ENCODE measurements at places on chromosomes 3 and 15.
A peak's percentile ranks its signal among the peaks of the same experiment; 100 is the strongest.

GRCh38 chr15:32936283-32936918 is 218.6 kb downstream of the GREM1 start:
- no peak for DNase-seq

DNA sequence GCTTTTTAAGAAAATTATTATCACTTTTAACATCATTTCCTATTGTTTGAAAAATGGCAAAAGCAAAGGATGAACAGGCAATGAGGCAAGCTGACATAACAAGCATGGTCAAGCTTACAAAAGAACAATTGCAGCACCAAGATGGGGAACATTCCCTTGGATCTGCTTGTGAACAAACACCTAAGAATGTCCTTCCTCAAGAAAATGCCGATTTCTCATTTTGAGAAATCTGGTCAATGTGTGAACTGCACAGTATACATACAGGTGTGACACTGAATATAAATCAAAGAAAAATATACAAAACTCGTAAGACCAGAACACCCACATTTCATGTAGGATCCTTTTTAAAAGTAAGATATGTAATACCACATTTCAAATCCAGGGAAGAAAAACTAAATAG is 58.9 kb downstream of the LRRFIP2 start:
- DNase-seq: no peak

GRCh38 chr3:43126536-43126935 is 20.7 kb upstream of the POMGNT2 start:
- no peak for DNase-seq

GRCh38 chr3:89787485-89787884 is 680.1 kb downstream of the EPHA3 start:
- DNase-seq: no peak

DNA sequence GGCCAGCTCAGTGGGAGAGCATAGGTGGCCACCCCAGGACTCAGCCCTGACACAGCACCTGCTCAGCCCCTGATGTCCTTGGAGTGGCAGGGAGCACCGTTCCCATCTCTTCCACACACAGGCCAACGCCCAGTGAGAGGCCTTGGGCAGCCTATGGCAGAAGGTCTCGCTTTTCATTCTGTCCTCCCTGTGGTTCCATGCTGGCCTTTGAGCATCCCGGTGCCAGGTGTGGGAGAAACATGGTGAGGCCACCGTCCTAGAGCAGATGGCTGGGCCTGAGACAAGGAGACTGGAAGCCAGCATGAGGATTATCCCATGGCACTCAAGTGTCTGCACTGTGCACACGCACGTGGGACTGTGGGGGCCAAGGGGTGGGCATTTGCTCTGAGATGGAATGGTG is 25.1 kb downstream of the ADCY5 start:
- DNase-seq: no peak

DNA sequence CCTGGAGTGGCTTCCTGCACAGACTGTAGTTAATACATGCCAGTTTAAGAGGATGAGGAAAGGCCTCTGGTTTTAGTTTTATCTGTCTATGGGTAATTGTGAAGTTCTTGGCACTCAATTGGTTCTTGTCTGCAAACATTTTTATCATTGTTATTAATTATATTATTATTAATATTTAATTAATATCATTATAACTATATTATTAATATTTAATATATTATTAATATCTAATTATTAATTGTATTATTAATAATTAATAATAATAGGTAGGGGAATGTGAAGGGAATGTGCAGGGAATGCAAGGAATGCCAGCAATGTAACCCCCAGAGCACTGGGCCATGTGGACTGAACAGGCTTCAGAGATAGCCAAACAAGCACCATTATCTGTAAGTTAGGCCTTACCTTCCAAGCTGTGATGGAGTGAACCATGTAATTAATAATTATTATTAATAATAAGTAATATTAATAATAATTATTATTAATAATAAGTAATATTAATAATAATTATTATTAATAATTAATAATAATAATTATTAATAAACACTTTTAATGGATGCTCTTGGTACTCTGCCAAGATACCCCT is 79.8 kb upstream of the NMNAT3 start:
- DNase-seq: no peak

DNA sequence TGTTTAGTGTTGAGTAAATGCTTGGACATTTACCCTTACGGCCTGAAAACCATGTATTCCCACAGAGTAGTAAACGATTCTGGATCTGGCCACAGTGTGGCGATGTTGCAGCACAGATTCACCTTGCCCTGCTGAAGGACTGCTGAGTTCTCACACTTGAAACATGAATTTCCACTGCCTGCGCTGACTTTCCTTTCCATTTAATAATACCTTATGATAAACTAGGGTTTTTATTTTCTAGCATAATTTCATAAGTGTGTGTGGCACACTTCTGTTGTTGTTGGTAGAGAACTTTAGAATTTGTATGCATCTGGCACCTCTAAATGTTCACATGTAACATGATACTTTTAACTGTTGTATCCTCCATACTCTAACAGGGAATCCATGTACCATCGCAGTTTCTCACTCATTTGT is 53.9 kb downstream of the C3orf38 start:
- peak; percentile 19 for DNase-seq

DNA sequence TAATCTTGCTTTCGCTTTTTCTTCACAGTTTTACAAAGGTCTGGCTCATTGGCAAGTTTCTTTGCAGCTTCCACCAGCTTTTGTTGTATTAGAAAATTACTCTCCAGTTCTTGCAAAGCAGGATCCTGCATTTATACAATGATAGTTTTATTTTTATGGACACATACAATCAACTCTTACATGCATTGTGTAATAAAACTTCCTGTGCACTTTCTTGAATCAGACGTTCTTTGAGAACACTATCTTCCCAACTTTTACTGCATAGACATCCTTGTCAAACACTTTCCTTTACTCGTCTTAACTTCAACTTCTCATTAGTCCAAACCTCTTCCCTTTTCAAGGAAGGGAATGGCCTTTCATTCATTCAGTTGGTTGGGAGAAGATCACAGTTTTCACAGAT is 71.4 kb upstream of the LMOD3 start:
- DNase-seq: no peak

DNA sequence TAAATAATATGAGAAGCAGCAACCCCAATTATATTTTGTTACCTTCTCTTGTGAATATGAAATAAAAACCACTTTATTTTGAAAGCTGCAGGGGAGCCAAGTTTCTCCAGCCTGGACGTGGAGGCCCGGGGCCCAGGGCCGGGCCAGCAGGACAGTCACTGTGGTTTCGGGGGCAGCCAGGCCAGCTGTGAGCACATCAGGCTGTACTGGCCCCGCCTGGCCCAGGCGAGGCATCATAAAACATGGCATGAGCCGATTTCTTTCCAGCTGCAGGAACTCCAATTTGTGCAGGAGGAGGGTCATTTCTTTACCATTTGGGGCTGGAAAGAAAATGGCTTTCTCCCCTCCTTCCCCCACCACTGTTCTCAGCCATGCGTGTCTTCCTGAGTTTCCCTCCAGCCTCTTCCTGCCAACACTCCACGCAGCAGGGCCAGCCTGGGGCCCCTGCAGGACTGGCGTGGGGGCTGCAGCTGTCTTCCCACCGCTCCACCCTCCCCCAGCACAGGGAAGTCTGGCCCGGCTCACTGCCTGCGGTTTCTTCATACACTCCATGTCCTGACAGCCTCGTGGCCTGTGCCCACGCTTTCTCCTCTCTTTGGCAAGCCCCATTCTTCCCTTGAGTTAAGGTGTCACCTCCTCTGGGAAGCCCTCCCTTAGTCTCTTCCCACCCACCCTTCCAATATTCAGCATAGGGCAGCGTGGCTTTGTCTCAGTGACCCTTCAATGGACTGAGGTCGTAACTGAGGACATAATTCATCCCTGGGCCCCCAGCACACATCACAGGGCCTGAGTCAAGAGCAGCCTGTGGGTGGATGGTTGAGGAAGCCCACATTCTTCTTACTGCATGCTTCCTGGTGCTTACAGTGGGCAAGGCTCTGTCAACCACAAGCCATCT is 135.8 kb downstream of the CHSY1 start:
- no peak for DNase-seq

DNA sequence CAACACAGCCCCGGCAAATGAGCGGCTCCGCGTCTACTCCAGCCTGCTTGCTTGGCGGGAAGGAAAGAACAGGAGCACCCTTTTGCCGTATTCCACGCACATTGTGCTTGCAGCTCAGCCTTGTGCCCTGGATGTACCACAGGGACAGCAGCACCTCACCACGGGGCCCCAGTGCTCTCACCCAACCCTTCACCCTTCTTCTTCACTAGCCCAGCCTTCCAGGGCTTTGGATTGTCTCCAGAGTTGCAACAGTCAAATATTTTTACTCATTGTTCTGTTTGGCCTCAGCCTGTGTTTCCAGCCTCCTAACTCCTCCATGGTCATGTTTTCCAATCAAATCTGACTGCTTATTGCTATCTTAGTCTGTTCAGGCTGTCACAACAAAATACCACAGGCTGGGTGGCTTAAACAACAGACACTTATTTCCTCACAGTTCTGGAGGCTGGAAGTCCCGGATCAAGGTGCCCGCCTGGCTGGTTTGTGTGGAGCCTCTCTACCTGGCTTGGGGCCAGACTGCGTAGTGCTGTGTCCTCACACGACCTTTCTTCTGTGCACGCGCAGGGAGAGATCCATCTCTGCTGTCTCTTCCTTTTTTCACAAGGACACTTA is 79.2 kb upstream of the ABHD17C start:
- DNase-seq: no peak

DNA sequence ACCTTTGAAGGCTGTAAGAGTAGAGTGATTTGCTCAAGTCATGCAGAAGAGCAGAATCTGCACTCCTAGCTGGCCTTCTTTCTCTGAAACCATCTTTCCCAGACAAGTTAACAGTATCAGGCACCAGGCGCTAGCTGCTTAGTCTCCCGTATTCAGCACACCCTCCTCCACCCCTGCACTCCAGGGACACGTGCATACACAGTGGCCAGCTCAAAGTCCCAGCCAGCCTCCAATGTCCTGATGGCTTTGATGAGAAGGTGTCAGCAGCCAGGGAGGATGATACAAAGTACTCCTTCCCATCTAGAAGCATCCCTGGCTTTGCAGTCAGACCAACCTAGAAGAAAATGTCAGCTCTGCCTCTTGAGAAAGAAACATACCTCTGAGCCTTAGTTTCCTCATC is 177.8 kb downstream of the ADAMTS17 start:
- no peak for DNase-seq
